ENCODE measurements at places on chromosomes 7 and 10.

DNA sequence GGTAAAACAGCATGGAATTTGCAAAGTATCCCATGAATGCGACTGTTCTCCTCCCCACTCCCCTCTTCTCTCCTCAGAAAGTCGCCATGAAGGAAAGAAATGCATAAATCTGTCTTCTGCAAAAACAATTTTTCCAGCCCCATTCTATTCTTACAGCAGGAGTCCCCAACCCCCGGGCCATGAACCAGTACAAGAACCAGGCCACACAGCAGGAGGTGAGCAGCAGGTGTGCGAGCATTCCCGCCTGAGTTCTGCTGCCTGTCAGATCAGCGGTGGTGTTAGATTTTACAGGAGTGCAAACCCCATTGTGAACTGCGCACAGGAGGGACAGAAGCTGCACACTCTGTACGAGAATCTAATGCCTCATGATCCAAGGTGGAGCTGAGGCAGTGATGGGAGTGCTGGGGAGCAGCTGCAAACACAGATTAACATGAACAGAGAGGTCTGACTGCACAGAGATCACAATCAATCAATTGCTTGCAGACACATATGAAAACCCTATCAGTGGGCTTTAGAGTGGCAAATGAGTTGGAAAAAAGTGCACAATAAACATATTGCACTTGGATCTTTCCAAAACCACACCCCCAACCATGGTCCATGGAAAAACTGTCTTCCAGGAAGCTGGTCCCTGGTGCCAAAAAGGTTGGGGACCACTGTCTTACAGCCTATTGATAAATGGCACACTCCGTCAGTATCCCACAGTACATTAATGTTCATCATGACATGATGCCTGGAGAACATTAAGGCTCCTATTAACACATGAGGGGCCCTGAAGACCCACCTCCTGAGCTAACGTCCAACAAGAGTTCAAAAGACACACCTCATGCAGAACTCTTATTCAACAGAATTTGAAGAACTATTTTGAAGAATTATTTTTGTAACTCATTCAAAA, 205.0 kb downstream of the PTPRN2 start:
- no peak for DNase-seq

- no peak for DNase-seq
Measured at GRCh38 chr7:99949645-99950228, 20.3 kb upstream of the GJC3 start.

DNA sequence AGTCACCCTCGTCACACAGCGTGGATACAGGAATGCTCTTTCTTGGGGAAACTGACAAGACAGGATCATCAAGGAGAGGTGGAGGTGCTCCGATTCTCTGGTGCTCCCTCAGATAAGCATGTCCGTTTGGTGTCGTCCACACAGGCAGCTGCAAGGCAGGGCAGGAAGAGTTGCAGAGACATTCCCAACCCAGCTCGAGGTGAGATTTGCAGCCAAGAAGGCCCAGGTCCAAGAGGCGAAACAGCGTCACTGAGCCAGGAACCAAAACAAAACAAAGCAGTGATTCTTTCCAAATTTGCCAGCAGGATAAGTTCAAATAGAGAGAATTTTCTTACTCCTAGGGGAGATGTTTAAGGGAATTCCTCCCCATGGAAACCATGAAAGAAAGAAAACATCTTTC, 386.5 kb upstream of the PFKP start:
- no peak for DNase-seq

DNA sequence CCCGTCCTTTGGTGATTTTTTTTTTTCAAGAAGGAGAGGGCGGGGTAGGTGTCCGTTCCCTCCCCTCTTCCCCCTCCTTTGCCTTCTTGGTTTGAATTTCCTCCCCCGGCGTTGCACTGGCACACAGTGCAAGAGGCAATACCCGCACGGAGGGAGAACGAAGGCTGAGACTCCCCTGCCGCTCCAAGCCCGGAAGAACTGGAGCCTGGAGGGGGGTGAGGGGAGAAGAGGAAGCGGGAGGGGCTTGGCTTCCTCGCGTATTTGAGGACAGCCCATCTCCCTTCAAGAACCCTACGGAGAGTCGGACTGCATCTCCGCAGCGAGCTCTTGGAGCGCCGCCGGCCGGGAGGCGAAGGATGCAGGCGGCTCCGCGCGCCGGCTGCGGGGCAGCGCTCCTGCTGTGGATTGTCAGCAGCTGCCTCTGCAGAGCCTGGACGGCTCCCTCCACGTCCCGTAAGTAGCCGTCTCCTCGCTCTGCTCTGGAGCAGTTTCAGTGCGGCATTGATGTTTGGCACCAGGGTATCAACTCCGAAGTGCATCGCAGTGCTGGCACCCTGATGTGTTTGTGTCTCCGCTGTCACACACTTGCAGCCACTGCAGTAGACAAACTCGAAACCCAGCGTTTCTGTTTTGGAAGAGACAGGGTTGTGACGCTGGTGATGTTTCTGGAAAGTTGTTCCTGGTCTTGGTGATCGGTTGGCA, at the start of gene CNTNAP2:
Gene CNTNAP2, plus strand, starts transcription at position 281 of the 702 bp plus-strand sequence. Its CDS starts 76 bp downstream, at position 357.
- no peak for DNase-seq

- DNase-seq, result no peak
Measured at GRCh38 chr10:102072673-102073527, 7.8 kb downstream of the HPS6 start.

- DNase-seq, result no peak
Measured at GRCh38 chr10:129035052-129035827, 431.8 kb upstream of the MGMT start.

DNA sequence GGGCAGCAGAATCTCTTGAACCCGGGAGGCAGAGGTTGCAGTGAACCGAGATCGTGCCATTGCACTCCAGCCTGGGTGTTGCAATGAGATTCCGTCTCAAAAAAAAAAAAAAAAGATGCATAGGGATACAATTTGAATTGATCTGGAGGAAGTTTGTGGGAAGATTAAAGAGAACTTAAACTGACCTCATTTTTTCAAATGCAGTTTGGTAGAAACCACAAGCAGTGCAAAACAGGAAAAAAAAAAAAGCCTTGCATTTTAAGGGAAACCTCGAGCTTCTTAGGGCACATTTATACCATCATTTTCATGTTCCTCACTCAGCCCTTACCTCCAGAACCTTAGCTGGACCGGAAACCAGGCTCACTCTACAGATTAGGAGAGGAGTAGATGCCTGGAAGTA, 2.8 kb downstream of the KCTD7 start:
- DNase-seq, result no peak

DNA sequence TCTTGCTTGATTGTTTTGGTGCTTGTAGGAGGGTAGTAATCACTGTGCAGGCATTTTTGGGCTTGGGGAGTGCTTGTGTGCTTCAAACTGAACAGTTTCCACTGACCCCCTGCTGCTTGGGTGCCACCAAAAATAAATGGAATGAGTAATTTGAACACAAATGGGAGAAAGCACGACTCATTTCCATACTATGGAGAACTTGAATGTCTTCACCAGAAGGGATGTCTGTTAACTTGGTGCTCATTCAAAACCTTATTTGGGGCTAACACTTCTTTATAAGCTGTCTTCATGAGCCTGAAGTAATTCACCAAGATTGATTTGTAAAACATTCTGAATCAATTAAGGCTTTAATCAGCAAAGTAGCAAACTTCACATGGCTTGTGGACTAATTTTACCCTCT, 560.3 kb downstream of the SDK1 start:
- DNase-seq, result no peak

DNA sequence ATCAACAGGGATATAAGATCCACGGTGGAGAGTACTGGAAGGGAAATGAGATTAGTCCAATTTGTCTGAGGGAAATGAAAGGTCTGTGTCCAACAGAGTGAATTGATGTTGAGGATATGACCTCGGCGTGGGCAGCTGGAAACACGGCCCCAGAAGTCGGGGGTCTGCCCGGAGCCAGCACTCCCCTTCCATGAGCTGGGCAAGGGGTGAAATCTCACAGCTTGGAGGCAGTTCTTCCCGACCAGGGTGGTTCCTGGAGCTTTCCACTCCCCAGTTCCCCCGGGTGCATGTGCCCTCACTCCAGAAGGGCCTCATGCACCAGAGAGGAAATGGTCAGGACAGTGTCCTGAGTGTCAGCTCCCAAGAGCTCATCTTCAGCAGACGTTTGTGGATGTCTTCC, 264.7 kb upstream of the PPP2R2D start:
- DNase-seq, result no peak

- DNase-seq, result no peak
Measured at GRCh38 chr7:94182066-94182465, 177.9 kb upstream of the BET1 start.

DNA sequence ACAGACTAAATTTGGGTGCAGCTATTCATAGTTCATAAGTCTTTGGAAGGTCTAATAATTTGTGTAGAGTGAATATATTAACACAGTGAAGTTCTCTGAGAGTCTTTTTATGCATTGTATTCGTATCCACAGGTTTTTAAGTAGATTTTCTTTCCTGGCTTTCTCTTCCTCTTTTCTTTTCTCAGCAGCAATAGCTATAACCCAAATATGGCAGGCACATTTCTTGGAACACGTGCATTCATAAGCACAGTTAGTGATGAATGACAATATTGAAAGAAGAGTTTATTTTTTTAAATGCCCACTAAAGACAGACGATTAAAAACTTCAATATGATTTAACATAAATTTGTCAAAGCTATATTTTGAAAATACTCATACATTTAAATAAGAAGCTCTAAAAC, 220.5 kb upstream of the MBL2 start:
- DNase-seq, result no peak

- no peak for DNase-seq
Measured at GRCh38 chr10:27448921-27449320, 55.2 kb upstream of the RAB18 start.

GRCh38 chr10:29917311-29917710, 142.1 kb downstream of the JCAD start:
- no peak for DNase-seq

DNA sequence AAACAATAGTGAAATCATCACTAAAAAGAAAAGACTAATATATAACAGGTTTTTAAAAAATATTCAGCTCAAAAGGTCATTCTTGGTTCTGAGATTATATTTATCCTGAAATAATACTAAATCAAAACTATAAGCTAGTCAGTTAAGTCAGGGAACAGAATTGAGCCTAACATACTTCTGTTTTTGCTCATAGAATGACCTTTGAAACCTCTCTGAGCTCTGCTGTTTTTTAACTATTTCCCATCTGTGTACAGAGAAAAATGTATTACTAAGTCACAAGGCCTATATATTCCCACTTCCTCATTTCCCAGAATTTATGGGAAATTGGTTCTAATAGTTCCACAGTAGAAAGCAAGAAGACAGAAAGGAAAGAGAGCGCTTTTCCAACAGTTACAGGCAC, 346.8 kb upstream of the ETV1 start:
- DNase-seq, result no peak

DNA sequence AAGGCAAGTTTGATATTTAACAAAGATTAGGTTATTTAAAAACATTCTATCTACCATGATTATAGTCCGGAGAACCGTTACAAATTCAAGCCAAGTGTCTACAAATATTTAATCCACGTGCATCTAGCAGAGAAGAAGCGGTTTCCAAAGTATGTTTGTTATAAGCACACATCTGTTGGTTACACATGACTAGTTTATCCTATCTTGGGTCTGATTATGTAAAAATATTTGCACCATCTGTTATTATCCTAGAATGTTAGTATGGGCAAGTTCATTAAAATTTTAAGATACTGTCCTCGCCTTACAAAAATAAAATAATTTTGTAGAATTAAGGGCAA, 289.2 kb upstream of the VSTM2A start:
- no peak for DNase-seq

- no peak for DNase-seq
Measured at GRCh38 chr10:74736029-74736428, 90.4 kb upstream of the KAT6B start.

DNA sequence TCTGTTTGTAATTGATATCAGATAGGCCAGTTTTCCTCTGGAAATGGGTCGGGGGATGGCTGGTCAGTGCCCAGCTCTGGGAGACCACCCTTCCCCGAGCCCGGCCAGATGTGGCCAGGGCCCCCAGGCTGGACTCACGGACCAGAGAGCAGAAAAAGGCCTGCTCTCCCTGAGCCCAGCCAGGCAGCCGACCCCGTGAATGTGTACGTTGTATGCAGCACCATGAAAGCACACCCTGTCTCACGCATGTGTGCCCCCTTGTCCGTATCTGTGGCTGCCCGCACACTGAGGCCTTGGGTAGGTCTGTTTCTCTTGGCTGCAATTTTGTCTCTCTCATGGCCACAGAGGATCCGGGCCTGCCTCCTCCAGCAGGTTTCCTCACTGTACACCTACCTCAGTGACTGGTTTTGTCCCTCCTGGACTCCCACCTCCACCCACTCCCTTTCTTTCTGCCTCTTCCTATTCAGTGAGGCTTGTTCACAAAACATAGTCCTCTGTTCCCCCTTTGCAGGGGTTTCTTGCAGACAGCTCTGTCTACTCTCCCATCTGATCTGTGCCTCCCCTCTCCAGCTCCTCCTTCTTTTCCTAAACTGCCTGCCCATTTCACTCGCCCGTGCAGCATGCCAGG, 23.6 kb upstream of the ANKRD2 start:
- DNase-seq, result no peak

GRCh38 chr7:12855036-12855435, 167.6 kb downstream of the ARL4A start:
- DNase-seq, result no peak

GRCh38 chr7:151403764-151404163, 6.1 kb downstream of the WDR86 start:
- no peak for DNase-seq

DNA sequence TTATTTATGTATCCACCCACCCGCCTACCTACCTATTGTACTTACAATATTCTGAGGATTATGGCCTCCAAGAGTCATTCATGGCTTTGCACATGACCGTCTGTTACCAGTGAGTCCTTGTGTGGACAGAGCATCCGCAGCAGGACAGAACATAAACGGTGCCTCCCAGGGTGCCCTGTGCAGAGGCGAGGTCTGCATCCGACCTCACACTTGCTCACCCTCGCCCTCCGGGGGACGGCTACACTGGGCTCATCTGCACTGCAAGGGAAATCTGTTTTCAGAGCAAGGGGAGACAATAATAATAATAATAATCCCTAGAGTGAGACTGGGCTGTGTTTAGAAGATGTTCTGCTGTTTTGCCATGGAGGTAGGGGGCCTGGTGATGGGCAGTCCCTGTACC, 29.8 kb downstream of the PFKP start:
- no peak for DNase-seq

- DNase-seq, result no peak
Measured at GRCh38 chr7:30708983-30709382, 26.7 kb upstream of the CRHR2 start.

DNA sequence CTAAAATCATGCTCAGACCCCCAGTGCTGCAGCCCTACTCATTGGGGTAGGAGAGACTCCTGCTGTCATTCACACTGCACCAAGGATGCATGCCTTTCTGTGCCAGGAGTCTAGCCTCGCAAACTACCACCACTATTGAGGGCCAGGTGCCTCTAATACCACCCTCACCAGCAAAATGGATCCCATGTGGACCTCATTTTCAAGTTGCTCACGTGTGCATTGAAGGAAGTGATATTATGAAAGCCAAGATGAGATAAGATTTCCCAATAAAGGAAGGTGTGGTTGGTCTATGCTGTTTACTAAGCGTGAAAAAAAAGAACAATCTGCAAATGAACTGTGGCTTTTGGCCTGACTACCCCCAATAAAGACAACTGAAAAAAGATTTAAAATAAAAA, 7.2 kb upstream of the LAMTOR4 start:
- DNase-seq, result no peak

All from esophagus squamous epithelium (tissue), 5 donors.